Activated naive CD4-positive, alpha-beta T cell treated with anti-CD3 and anti-CD28 coated beads for 36 hours (primary cell): ENCODE measurements at places on chromosomes 5 and 9.
A peak's percentile ranks its signal among the peaks of the same experiment; 100 is the strongest.

DNA sequence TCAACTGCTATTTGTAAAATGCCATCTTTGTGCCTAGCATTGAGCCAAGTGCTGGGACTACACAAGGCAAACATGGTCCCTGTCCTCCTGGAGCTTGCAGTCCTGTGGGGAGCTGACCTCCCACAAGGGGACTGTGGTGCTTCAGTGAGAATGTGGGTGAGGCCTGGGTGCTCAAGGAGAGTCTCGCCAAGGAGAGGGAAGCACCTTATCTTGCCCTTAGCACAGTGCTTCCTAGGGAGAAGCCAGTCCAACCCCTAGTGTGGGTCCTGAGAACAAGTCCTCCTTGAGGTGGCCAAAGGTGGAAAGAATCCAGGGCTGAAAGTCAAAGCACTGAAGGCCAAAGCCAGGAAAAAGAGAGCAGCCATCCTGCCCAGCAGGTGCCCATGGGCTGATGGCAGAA is 31.1 kb upstream of the MVB12B start:
- no peak overlapping the region for H3K4me3 ChIP-seq
- no peaks in the 10 kb centered on the region for H3K36me3 ChIP-seq
- H3K27me3 ChIP-seq = no peaks in the 10 kb centered on the region
- DNase-seq = no peak

- no peak overlapping the region for H3K27ac ChIP-seq
- no peak for DNase-seq
- no peaks in the 10 kb centered on the region for H3K27me3 ChIP-seq
- H3K4me1 ChIP-seq = no peaks in the 10 kb centered on the region
Observed at GRCh38 chr5:42828671-42829070, 17.0 kb upstream of the SELENOP start.

DNA sequence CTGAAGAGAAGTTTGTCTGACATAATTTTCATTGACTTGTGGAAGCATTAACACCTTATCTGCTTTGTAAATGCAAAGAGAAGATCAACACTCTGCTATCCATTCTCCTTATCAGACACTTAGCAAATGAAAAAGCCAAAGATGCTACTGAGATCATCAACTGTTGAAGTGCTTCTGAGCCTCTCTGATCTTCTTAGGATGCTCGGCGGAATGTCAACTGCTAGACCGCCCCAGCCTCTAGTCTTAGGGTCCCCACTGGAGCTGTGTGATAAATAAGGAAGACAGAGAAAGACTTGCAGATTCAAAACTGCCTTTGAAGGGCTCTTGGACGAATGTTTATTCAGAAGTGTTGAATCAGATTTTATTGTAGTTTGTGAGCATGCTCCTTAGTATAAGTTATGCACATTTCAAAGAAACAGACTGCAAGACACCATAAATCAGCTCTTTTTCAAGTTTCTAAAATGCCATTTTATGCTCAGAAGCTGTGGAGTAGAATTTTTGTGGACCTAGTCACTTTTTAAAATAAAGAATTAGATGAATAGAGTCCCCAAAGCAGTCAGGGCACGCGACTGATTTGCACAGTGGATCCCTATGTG is 197.9 kb downstream of the DIRAS2 start:
- H3K27ac ChIP-seq = no peak overlapping the region
- H3K27me3 ChIP-seq = peaks cover 24% of the 10 kb centered on the region
- no peak overlapping the region for H3K4me3 ChIP-seq
- H3K36me3 ChIP-seq = no peaks in the 10 kb centered on the region
- no peaks in the 10 kb centered on the region for H3K4me1 ChIP-seq

GRCh38 chr5:117266280-117266679 is 691.7 kb upstream of the SEMA6A start:
- no peaks in the 10 kb centered on the region for H3K4me1 ChIP-seq
- H3K4me3 ChIP-seq = no peak overlapping the region
- no peak for DNase-seq
- H3K27me3 ChIP-seq = no peaks in the 10 kb centered on the region

- peaks cover under 1% of the 10 kb centered on the region for H3K36me3 ChIP-seq
- no peak overlapping the region for H3K27ac ChIP-seq
- peak; percentile 9 for DNase-seq
- peaks cover 12% of the 10 kb centered on the region for H3K27me3 ChIP-seq
- H3K4me3 ChIP-seq = no peak overlapping the region
- H3K4me1 ChIP-seq = peaks cover 2% of the 10 kb centered on the region
Observed at GRCh38 chr5:32690153-32690552, 21.0 kb upstream of the NPR3 start.

GRCh38 chr5:158811921-158812320 is 287.8 kb downstream of the EBF1 start:
- H3K4me3 ChIP-seq = no peak overlapping the region
- H3K4me1 ChIP-seq = peaks cover 36% of the 10 kb centered on the region
- H3K27ac ChIP-seq = peak overlapping the region; percentile 77
- no peak for DNase-seq

- H3K4me1 ChIP-seq = no peaks in the 10 kb centered on the region
- H3K27ac ChIP-seq = no peak overlapping the region
- DNase-seq = peak; percentile 52
- H3K36me3 ChIP-seq = no peaks in the 10 kb centered on the region
- H3K27me3 ChIP-seq = peaks cover 2% of the 10 kb centered on the region
Observed at GRCh38 chr9:96071076-96071814, 195.8 kb downstream of the ERCC6L2 start.

- no peak overlapping the region for H3K27ac ChIP-seq
- no peaks in the 10 kb centered on the region for H3K36me3 ChIP-seq
- no peak overlapping the region for H3K4me3 ChIP-seq
- no peaks in the 10 kb centered on the region for H3K27me3 ChIP-seq
Observed at GRCh38 chr5:55680353-55680752, 31.8 kb downstream of the SLC38A9 start.

DNA sequence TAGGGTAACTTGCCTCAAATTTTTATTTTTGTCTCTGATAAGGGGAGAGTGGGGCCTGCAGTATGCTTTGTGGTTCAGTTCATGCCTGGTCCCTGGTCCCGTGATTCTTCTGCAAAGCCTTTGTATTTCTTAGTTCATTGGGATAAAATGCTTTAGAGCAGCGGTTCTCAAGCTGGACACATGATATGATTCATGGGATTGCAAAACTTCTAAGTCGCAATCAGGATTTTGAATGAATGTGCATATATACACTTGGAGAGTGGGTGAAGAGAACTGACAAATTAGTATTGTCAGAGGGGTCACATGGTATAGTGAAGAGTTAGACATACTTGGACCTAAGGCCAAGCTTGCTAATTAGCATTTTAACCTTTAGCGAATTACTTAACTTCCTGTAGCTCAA is 265.4 kb upstream of the KLF9 start:
- no peak for DNase-seq
- H3K36me3 ChIP-seq = no peaks in the 10 kb centered on the region
- H3K4me3 ChIP-seq = no peak overlapping the region
- H3K27ac ChIP-seq = no peak overlapping the region
- H3K4me1 ChIP-seq = no peaks in the 10 kb centered on the region

DNA sequence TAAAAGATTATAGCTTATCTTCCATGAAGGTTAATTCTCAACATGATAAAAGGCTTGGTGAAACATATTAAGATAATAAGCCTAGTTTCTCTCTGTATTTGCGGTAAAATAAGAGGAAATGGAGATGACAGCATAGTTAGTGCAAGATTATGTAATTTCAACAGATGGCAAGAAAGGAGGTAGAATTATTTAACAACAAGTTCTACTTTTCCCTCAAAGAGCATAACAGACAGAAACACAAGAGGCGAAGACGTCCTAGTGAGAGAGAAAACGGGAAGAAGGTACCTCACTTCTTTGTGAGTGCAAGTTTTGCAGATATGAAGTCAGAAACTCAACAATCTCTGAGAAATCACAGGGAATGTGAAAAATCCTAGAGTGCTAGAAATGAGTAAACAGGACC is 144.8 kb upstream of the ADCY2 start:
- H3K4me1 ChIP-seq = no peaks in the 10 kb centered on the region
- H3K27ac ChIP-seq = no peak overlapping the region
- H3K27me3 ChIP-seq = no peaks in the 10 kb centered on the region
- no peaks in the 10 kb centered on the region for H3K36me3 ChIP-seq
- DNase-seq = no peak

DNA sequence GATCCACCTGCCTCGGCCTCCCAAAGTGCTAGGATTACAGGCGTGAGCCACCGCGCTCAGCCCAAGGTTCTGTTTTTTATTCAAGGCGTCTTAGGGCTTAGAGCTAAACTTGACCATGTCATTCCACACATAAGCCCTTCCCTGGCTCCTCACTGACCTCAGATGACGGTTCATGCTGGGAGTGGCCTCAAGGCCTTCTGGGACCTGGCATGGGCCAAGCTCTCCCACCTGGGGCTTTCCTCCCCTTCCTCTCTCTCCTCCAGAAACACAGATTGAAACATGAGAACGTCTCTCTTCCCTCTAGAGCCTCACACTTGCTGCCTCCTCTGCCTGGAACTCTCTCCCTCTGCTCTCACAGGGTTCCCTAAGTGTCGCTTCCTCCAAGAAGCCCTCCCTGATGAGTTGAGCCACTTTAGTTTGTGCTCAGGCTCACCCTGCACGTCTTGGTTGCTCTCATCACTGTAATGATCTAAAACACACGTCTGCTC is 155.6 kb upstream of the IER5L start:
- H3K27ac ChIP-seq = peak overlapping the region; percentile 44
- H3K36me3 ChIP-seq = no peaks in the 10 kb centered on the region

GRCh38 chr5:34667705-34668104 is 11.6 kb downstream of the RAI14 start:
- no peaks in the 10 kb centered on the region for H3K27me3 ChIP-seq
- no peak for DNase-seq
- H3K4me3 ChIP-seq = no peak overlapping the region
- H3K36me3 ChIP-seq = no peaks in the 10 kb centered on the region
- H3K4me1 ChIP-seq = no peaks in the 10 kb centered on the region
- no peak overlapping the region for H3K27ac ChIP-seq

GRCh38 chr5:14250084-14250695 is 107.0 kb downstream of the TRIO start:
- H3K36me3 ChIP-seq = no peaks in the 10 kb centered on the region

- DNase-seq = no peak
- no peaks in the 10 kb centered on the region for H3K36me3 ChIP-seq
- no peak overlapping the region for H3K27ac ChIP-seq
- peaks cover 9% of the 10 kb centered on the region for H3K4me1 ChIP-seq
Observed at GRCh38 chr5:74314906-74315305, 325.6 kb downstream of the ENC1 start.

GRCh38 chr5:574906-575305 is 37.2 kb upstream of the CEP72 start:
- H3K27ac ChIP-seq = no peak overlapping the region
- H3K27me3 ChIP-seq = peaks cover 25% of the 10 kb centered on the region
- no peaks in the 10 kb centered on the region for H3K36me3 ChIP-seq
- H3K4me3 ChIP-seq = no peak overlapping the region

- H3K27ac ChIP-seq = no peak overlapping the region
- no peaks in the 10 kb centered on the region for H3K27me3 ChIP-seq
- DNase-seq = no peak
- no peaks in the 10 kb centered on the region for H3K4me1 ChIP-seq
- no peaks in the 10 kb centered on the region for H3K36me3 ChIP-seq
Observed at GRCh38 chr5:145062280-145063062, 772.7 kb downstream of the PRELID2 start.

DNA sequence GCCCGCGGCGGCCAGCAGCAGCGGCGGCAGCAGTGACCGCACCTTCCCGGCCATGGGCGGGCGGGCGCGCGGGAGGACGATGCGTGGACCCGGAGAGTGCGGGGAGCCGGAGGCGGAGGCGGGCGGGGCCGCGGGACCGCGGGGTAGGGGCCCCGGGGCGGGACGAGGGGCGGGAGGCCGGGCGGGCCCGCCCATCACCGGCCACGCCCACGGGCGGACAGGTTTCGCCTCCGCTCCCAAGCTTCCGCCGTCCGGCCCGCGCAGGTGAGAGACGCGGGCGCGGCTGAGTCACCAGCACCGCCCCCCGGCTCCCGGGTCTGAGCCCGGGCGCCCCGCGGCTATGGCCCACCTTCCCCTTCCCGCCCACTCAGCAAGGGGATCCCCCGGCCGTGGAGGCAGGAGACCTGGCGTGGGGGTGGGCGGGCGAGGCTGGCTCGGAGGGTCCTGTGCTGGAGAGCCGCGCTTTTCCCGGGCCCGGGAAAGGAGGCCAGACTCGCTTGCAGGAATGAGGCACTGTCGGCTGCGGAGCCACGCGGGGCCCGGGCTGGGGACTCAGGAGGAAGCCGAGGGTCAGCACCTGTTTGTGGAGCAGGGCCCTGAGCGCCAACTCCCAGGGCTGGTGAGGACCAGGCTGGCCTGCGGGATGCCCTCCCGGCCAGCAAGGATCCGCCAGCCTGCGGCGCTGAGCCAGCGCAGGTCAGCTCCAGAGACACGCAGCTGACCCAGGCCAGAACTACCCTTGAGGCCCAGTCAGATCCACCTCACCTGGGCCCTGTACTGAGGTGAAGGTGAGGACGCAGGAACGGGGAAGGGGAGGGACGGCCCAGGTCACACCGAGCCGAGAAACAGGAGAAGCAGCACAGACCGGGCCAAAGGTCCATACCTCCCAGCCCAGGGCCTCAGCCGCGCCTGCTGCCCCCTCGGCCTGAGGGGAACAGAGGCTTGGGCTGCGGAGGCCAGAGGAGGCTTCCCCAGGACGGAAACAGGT is at the start of gene ENTPD2:
Gene ENTPD2 (minus strand): TSS at position 118 of the 988 bp plus-strand sequence. CDS start 64 bp downstream, at position 54.
- H3K27me3 ChIP-seq = peaks cover 17% of the 10 kb centered on the region
- no peaks in the 10 kb centered on the region for H3K36me3 ChIP-seq
- H3K4me3 ChIP-seq = no peak within 1 kb of the TSS

GRCh38 chr9:37921546-37922300 is 17.8 kb upstream of the SLC25A51 start:
- no peaks in the 10 kb centered on the region for H3K27me3 ChIP-seq
- H3K36me3 ChIP-seq = no peaks in the 10 kb centered on the region
- H3K4me3 ChIP-seq = no peak overlapping the region
- H3K27ac ChIP-seq = no peak overlapping the region

- H3K4me1 ChIP-seq = no peaks in the 10 kb centered on the region
- H3K4me3 ChIP-seq = no peak overlapping the region
- peaks cover 4% of the 10 kb centered on the region for H3K27me3 ChIP-seq
Observed at GRCh38 chr9:73050887-73051550, 98.2 kb upstream of the ALDH1A1 start.
